ENCODE measurements at places on chromosomes 16 and 17. TPM values are rescaled to one million over a fixed set of nuclear protein-coding genes. Genes with fewer than 3 reads are reported as not detected.

OR2C1 gene
- total RNA-seq = not detected

ADCY9 gene
- total RNA-seq = 8.6 TPM

NPW gene
- 6.3 TPM for total RNA-seq

TGFB1I1 gene
- total RNA-seq = 1.0 TPM

SEPTIN1 gene
- 278 TPM for total RNA-seq

PRR15L gene
- not detected for total RNA-seq

GOT2 gene
- 83.6 TPM for total RNA-seq

SLFN14 gene
- not detected for total RNA-seq

ITGAX gene
- total RNA-seq = 56.8 TPM

ASPA gene
- total RNA-seq = not detected

CLDN7 gene
- 1.9 TPM for total RNA-seq

PARN gene
- total RNA-seq = 44.6 TPM

BCAS3 gene
- 13.7 TPM for total RNA-seq

CES2 gene
- 34.1 TPM for total RNA-seq

CD300E gene
- total RNA-seq = not detected

CCL17 gene
- not detected for total RNA-seq

TPSAB1 gene
- not detected for total RNA-seq

TMEM238L gene
- total RNA-seq = not detected
